ENCODE measurements at places on chromosomes 7 and 10. TPM values are rescaled to one million over a fixed set of nuclear protein-coding genes. Genes with fewer than 3 reads are reported as not detected.

DNA sequence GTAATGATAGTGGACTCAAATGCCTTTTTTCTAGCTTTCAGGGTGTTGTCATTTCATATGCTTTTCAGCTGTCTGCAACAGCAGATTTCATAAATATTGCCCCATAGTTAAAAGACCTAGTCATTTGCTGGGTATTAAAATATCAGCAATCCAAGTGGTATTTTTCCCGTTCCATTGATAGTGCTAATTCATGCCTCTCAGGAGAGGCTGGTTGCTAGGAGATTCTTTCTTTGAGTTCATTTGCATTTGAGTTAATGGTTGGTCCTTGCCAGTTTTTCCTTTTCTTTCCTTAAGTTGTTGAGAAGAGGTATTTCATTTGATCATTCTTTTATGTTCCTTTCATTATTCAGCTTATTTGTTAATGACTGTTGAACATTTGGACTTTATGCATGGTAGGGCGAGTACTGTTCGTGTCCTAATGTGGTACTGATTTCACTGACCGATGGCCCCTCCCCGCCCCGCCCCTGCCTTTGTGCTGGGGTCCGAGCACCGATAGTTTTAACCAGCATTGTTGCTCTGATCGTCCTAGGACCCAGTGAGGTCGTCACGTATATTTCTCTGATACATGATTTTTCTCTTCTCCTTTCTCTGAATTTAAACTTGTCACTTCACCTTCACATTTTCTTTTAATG is 128.6 kb downstream of the CCNY start:
- H3K27me3 ChIP-seq: no peaks in the 10 kb centered on the region
- peak overlapping the region; percentile 39 for H3K4me3 ChIP-seq
- no peak overlapping the region for H3K27ac ChIP-seq
- peaks cover 57% of the 10 kb centered on the region for H3K4me1 ChIP-seq
- H3K36me3 ChIP-seq: no peaks in the 10 kb centered on the region

- H3K27me3 ChIP-seq: no peaks in the 10 kb centered on the region
- H3K4me3 ChIP-seq: no peak overlapping the region
- no peak for DNase-seq
- H3K4me1 ChIP-seq: no peaks in the 10 kb centered on the region
- H3K27ac ChIP-seq: no peak overlapping the region
Measured at GRCh38 chr10:97229322-97230015, 43.7 kb upstream of the SLIT1 start.

DNA sequence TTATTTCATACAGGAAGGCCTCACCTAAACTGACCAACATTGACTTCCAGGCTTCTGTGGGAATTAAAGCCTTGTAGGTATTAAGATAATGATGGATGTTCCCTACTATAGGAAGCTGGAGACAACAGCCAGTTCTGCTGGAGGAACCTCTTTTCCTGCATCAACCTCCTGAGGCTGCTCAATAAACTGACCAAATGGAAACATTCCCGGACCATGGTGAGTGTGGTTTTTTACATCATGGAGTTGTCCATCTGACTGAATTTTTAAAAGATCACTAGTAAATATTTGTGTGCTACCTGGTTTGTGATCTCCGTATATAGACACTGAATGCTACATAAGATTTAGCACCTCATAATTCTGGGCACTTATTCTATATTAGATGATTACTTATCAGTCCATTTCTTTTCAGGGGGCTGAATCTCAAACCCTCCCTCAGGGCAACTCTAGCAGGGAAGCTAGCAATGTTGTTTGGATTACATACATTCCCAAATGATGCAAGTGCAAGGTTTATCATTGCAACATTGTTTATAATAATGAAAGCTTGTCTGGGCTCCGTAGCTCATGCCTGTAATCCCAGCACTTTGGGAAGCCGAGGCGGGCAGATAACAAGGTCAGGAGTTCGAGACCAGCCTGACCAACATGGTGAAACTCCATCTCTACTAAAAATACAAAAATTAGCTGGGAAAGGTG is 21.5 kb upstream of the SMKR1 start:
- H3K4me3 ChIP-seq: no peak overlapping the region
- H3K36me3 ChIP-seq: peaks cover 3% of the 10 kb centered on the region
- no peak for DNase-seq
- H3K27ac ChIP-seq: no peak overlapping the region

- H3K27ac ChIP-seq: peak overlapping the region; percentile 92
- peak; percentile 82 for DNase-seq
- peaks cover 55% of the 10 kb centered on the region for H3K4me1 ChIP-seq
Measured at GRCh38 chr10:21976739-21977138, 26.8 kb downstream of the DNAJC1 start.

GBX1 gene
- not detected for total RNA-seq

DNA sequence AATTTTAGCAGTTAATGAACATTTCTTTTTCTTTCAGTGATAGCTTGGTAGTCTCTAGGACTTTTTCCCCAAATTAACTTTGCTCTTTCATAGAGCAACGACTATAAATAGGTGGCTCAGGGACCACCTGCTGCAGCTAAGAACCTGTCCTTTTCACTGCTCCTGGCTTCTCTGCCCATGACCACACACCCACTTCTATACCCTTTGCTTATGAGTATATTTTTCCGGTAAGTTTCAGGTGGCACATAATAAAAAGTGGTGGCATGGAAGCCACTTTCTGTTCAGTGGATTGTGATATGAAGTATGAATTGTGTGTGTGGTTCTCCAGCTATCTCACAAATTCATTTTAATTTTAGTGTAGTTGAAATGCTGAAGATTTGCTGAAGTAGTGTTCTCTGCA is 1.2 kb downstream of the ING3 start:
- DNase-seq: peak; percentile 8
- peaks cover 19% of the 10 kb centered on the region for H3K36me3 ChIP-seq
- H3K4me3 ChIP-seq: peak overlapping the region; percentile 85
- no peak overlapping the region for H3K27ac ChIP-seq

WEE2 gene
- total RNA-seq: not detected

- DNase-seq: no peak
- H3K4me1 ChIP-seq: no peaks in the 10 kb centered on the region
- no peak overlapping the region for H3K4me3 ChIP-seq
- no peaks in the 10 kb centered on the region for H3K36me3 ChIP-seq
- no peak overlapping the region for H3K27ac ChIP-seq
Measured at GRCh38 chr10:48634198-48634983, 29.5 kb upstream of the ARHGAP22 start.

GRCh38 chr7:131538813-131539179 is 17.6 kb downstream of the PODXL start:
- H3K27me3 ChIP-seq: no peaks in the 10 kb centered on the region
- no peaks in the 10 kb centered on the region for H3K36me3 ChIP-seq
- no peak overlapping the region for H3K27ac ChIP-seq
- no peak overlapping the region for H3K4me3 ChIP-seq

CPA5 gene
- not detected for total RNA-seq

BTBD16 gene
- not detected for total RNA-seq

GRCh38 chr7:44072364-44073231 is 7.2 kb upstream of the PGAM2 start:
- H3K27me3 ChIP-seq: peaks cover 9% of the 10 kb centered on the region
- no peaks in the 10 kb centered on the region for H3K36me3 ChIP-seq
- no peak overlapping the region for H3K4me3 ChIP-seq
- no peaks in the 10 kb centered on the region for H3K4me1 ChIP-seq
- peak; percentile 74 for DNase-seq

COX15 gene
- total RNA-seq: 53.5 TPM

GRCh38 chr7:49631960-49632359 is 141.5 kb upstream of the VWC2 start:
- H3K27ac ChIP-seq: no peak overlapping the region
- H3K4me3 ChIP-seq: no peak overlapping the region
- no peaks in the 10 kb centered on the region for H3K27me3 ChIP-seq
- no peak for DNase-seq

ATOH7 gene
- 0.93 TPM for total RNA-seq

- peaks cover 10% of the 10 kb centered on the region for H3K4me1 ChIP-seq
- H3K27me3 ChIP-seq: peaks cover 24% of the 10 kb centered on the region
- H3K27ac ChIP-seq: no peak overlapping the region
- H3K4me3 ChIP-seq: peak overlapping the region; percentile 60
Measured at GRCh38 chr10:14173391-14173705, 157.4 kb downstream of the FRMD4A start.

DNA sequence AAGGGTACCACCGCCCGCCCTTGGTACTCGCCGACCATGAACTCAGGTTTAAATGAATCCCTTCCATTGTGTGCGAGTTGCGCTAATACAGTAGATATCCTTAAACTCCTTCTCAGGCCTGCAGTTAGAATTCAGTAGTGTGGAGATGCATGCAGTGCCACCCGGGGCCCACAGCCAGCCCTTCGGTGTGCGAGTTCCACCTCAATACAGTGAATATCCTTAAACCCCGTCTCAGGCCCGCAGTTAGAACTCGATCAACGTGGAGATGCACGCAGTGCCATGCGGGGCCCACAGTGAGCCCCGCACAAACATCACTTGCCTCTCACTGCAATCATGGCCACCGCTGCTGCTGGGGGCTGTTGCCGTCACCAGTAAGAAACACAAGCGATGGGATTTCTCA is 261.9 kb downstream of the MAD1L1 start:
- no peak overlapping the region for H3K27ac ChIP-seq
- DNase-seq: no peak
- H3K4me1 ChIP-seq: no peaks in the 10 kb centered on the region
- H3K27me3 ChIP-seq: no peaks in the 10 kb centered on the region

SPDYE2 gene
- total RNA-seq: not detected

GRCh38 chr7:41756650-41757182 is 53.8 kb upstream of the INHBA start:
- H3K4me3 ChIP-seq: no peak overlapping the region
- DNase-seq: no peak
- no peaks in the 10 kb centered on the region for H3K4me1 ChIP-seq
- no peak overlapping the region for H3K27ac ChIP-seq
- H3K27me3 ChIP-seq: no peaks in the 10 kb centered on the region

- H3K4me3 ChIP-seq: no peak overlapping the region
- no peak for DNase-seq
- H3K27me3 ChIP-seq: no peaks in the 10 kb centered on the region
- no peaks in the 10 kb centered on the region for H3K36me3 ChIP-seq
- no peak overlapping the region for H3K27ac ChIP-seq
Measured at GRCh38 chr10:86938260-86938659, 19.2 kb downstream of the MMRN2 start.

DNA sequence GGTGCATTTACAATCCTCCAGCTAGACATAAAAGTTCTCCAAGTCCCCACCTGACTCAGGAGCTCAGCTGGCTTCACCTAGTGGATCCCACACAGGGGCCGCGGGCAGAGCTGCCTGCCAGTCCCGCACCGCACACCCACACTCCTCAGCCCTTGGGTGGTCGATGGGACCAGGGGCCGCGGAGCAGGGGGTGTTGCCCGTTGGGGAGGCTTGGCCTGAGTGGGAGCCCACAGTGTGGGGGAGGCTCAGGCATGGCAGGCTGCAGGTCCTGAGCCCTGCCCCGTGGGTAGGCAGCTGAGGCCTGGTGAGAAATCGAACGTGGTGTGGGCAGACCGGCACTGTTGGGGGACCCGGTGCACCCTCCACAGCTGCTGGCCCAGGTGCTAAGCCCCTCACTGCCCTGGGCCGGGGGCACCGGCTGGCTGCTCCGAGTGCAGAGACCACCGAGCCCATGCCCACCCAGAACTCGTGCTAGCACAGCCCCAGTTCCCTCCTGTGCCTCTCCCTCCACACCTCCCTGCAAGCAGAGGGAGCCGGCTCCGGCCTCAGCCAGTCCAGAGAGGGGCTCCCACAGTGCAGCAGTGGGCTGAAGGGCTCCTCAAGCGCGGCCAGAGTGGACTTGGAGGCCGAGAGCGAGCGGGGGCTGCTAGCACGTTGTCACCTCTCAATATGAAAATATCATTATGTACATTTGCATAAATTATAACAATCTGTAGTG is 16.6 kb downstream of the POLR1F start:
- no peak overlapping the region for H3K4me3 ChIP-seq
- DNase-seq: no peak
- H3K27me3 ChIP-seq: no peaks in the 10 kb centered on the region
- H3K36me3 ChIP-seq: no peaks in the 10 kb centered on the region
- H3K27ac ChIP-seq: no peak overlapping the region
